Ureter (tissue), 1 donor: ENCODE measurements at places on chromosomes 5 and 9. TPM values are rescaled to one million over a fixed set of nuclear protein-coding genes. Genes with fewer than 3 reads are reported as not detected.

DNA sequence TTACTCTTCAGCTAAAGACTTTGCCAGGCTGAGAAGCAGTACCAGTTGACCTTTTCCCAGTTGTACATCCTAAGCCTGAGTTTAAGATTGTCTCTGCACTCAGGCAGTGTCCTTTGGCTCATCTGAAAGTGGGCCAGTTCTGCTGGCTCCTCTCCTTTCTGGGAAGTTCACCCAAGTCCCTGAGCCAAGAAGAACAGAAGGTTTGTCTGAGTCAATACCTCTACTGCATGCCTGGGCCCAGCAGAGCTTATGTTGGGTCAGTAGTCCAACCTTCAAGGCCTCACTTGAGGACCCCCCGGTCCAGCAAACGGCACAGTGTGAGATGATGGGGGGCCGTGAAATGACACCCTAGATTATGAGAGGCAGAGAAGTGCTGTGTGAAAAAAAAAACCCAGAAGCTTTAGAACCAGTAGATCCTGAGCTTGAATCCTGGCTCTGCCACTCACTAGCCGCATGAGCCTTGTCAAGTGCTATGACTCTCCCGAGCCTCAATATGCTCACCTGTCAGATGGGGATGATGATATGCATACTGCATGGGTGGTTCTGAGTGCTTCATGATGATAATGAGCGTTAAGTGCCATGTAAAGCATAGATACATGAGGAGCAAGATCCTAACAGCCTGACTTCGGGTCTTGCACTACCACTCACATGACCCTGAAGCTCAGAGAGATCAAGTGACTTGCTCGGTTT is 156.0 kb downstream of the MACROH2A1 start:
- DNase-seq: peak; percentile 52

DNA sequence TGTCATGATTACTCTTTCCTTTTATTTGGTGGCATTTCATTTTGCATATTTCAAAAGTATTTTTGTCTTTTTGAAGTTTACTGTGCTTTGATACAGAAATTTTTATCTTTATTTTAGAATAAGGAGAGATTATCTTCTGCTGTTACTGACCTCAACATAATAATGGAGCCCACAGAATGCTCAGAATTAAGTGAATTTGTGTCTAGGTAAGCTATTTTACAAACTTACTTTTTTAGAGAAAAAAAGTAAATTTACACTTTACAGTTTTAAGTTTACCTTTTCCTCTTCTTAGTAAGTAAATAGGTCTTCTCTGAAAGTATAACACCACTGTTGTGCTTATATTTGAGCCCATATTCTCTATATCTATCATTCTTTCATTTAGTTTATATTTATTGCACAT is 19.8 kb downstream of the CENPP start:
- no peak for DNase-seq

DNA sequence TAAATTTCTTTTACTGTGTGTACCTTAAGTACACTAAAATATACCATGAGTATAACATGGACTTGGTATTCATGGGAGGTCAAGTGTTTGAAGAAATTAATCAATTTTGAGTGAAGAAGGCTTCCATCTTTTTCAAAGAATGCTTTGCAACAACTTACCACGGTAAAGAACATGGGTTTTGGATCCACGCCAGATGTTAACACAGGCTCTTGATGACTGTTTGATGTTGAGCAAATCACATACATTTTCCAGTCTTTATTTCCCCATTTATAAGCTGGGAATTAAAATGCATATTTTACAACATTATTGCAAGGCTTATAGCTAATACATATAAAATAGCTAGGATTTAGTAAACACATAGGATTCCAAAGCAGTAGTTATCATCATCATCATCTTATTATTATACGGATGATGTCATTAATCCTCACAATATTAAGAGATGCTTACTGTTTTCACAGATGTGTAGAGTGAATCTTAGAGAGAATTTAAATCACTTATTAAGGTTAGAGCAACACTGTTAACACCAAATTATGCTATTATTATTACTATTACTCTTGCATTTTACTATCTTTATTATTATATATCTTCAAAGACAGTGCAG is 362.0 kb downstream of the PRELID2 start:
- no peak for DNase-seq

PAIP2 gene
- 75.6 TPM for total RNA-seq

GRCh38 chr9:68683433-68683832 is 21.6 kb upstream of the PIP5K1B start:
- no peak for DNase-seq

GRCh38 chr5:98570010-98570409 is 203.5 kb upstream of the RGMB start:
- no peak for DNase-seq

DNA sequence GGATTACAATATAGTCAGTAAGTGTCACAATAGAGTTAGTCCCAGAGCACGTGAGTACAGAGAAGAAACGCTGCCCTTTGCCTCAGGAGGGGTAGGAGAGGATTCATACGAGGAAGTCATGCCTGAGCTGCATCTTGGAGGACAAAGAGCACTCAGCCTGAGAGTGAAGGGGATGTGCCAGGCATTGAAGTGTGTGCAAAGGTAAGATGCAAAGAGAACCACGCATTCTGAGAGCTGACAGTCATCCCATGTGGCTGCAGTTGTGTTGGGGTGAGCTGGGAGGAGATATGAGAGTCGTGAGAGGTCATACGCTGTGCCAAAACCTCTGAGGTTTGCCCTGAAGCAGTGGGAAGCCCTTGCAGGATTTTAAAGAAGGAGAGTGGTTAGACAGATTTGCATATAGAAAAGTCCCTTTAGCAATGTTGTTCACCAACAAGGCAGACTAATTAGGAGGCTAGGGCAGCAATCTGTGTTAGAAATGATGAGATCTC is 97.5 kb downstream of the PIP5K1B start:
- no peak for DNase-seq

GRCh38 chr9:95024097-95024671 is 293.3 kb downstream of the FANCC start:
- DNase-seq: no peak

- DNase-seq: no peak
Observed at GRCh38 chr5:134460551-134460950, 48.9 kb upstream of the CDKN2AIPNL start.

- DNase-seq: peak; percentile 67
Observed at GRCh38 chr9:33025572-33026342, 684 bp downstream of the DNAJA1 start.

SH3RF2 gene
- total RNA-seq: 9.5 TPM

- DNase-seq: no peak
Observed at GRCh38 chr5:124453221-124454051, 293.0 kb downstream of the ZNF608 start.

DNA sequence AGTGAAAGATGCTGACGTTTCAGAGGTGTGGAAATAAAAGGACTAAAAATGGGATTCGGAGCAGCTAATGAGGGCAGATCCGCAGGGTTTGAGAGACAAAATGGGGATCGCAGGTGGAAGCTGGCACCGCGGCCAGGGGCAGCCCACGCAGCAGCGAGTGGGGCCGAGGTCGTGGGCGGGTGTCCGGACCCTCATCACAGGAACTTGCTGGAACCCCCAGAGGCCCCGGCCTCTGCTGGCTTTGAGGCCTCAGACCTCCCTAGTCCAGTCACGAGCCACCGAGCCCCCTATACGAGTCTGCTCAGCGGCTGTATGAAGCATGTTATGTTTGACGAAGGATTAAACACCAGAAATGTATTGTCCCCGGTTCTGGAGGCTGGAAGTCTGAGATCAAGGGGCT is 45.8 kb upstream of the FCN1 start:
- no peak for DNase-seq

DOLPP1 gene
- 18.2 TPM for total RNA-seq

- no peak for DNase-seq
Observed at GRCh38 chr5:82551192-82551591, 273.0 kb upstream of the RPS23 start.

ZNF79 gene
- 13.2 TPM for total RNA-seq

CFAP77 gene
- not detected for total RNA-seq

PRUNE2 gene
- 93.1 TPM for total RNA-seq

MTMR12 gene
- total RNA-seq: 33.4 TPM

SOWAHA gene
- 6.8 TPM for total RNA-seq

LNPEP gene
- total RNA-seq: 56.3 TPM

GRCh38 chr5:55063899-55064298 is 38.5 kb upstream of the GZMA start:
- no peak for DNase-seq

GRCh38 chr9:31715250-31715649 is 669.2 kb upstream of the ACO1 start:
- DNase-seq: no peak

GRCh38 chr5:179533907-179534306 is 16.4 kb upstream of the RUFY1 start:
- DNase-seq: no peak

- DNase-seq: no peak
Observed at GRCh38 chr5:68771221-68771620, 322.6 kb upstream of the SLC30A5 start.

- no peak for DNase-seq
Observed at GRCh38 chr5:32711681-32712480, 760 bp downstream of the NPR3 start.

DNA sequence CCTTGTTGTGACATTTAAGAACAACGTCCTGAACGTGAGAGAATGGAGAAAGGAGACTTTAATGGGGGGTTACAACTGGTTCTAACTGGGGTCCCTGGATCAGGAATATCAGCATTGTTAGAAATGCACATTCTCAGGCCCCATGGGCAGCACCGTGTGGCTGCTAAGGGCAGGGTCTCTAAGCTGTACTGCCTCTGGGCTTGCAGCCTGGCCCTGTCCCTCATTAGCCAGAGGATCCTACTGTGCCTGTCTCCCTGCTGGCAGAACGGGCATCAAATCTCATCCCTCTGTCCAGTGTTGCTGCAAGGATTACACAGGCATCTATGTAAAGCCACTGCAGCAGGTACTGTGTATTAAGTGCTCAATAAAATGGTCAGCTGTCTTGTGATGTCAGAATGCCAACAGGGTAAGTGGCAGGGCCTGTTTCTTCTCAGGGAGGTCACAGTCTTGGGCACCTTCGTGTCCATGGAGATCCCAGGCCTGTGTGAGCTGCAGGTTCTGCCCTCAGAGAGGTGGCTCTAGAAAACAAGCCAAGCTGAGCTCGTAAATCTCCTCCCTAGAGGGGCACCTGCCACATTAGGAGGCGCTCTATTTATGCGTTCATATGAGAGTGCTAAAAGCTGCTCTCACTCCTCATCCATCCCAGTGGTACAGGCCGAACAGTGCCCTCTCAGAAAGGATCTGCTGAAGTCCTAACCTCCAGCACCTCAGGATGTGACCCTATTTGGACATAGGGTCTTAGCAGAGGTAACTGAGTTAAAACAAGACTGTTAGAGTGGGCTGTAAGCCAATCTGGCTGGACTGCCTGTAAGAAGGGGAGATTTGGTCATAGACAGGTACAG is 210.5 kb downstream of the GADD45G start:
- peak; percentile 17 for DNase-seq

DNA sequence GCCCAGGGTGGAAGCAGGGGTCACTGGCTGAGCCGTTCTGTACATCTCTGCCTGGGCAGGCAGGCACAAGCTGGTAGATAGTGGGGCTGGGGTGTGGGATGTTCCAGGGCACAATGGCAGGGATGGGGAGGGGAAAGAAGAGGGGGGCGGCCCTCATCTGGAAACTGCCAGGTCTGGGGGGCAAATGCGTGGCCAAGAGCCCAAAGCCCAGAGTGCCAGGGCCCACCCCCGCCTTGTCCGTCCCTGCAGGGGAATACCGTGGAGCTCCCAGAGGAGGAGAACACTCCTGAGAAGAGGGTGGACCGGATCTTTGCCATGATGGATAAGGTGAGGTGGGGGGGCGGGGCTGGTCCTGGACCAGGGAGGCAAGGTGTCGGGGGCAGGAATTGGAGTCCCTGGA is 42.7 kb upstream of the HMCN2 start:
- no peak for DNase-seq

DNA sequence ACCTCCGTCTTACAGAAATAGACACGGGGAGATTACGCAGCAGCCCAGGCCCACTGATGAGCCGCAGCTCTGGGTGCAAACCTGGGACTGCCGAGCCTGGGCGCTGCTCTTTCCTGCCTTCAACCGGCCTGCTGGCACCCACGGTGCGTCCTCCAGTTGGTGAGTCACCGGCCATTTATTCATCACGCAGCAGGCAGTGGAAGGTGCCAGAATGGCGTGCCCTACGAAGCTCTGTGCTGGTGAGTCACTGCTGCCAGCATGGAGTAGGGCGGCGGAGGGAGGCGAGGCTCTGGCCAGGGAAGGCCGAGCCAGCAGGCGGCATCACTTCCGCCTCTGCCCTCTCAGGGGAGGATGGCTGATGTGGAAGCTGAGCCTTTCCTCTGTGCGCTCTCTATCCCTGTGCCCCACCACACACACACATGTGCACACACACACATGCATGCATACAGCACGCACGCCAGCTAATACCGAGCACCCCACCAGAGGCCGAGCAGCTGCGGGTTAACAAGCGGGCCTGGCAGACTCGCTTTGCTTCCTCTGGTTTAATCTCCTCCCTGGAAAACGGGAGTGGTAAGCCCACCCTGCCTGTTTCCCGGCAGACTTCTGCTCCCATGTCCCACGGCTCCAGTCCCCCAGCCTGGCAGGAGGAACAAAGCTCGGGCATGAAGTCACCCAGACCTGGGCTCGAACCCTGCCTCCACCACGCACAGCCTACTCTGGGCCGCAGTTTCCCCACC is 39.2 kb downstream of the OLFM1 start:
- no peak for DNase-seq

DNA sequence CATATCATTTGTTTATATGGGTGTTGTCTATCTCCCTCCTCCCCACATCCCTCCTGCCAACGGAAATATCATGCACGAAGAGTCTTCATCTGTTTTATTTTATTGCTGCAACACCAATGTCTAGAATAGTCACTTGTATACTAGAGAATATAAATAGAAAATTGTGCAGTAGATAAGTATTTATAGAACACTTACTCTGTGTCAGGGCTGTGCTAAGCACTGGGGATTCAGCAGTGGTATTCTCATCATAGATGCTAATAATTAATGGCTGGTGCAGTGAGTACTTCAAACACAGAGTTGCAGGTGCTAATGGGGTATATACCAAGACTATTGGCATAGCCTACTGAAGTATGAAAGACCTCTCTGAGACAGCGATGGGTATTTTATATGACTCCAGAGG is 353.5 kb upstream of the CDH6 start:
- DNase-seq: no peak

GRCh38 chr9:121107881-121108280 is 33.1 kb downstream of the CNTRL start:
- no peak for DNase-seq

- no peak for DNase-seq
Observed at GRCh38 chr9:135888766-135889394, 18.5 kb downstream of the CAMSAP1 start.

CTSV gene
- not detected for total RNA-seq

- no peak for DNase-seq
Observed at GRCh38 chr5:78753093-78753531, 104.5 kb upstream of the LHFPL2 start.

GCNT1 gene
- total RNA-seq: 9.9 TPM
